ENCODE measurements at places on chromosomes 1 and 21. TPM values are rescaled to one million over a fixed set of nuclear protein-coding genes. Genes with fewer than 3 reads are reported as not detected.

The LRRC3 gene
- under 0.01 TPM for total RNA-seq

The FBLIM1 gene
- 44.1 TPM for total RNA-seq

The AMY1A gene
- total RNA-seq = not detected

The IVL gene
- total RNA-seq = not detected

The SMYD2 gene
- total RNA-seq = 32.7 TPM

The RGS16 gene
- 2.4 TPM for total RNA-seq

The SAMSN1 gene
- not detected for total RNA-seq

The DNM3 gene
- total RNA-seq = 0.46 TPM

The SLAMF6 gene
- not detected for total RNA-seq

The LPGAT1 gene
- 32.9 TPM for total RNA-seq

The RXRG gene
- not detected for total RNA-seq

The KDM5B gene
- 65.7 TPM for total RNA-seq

The HES3 gene
- total RNA-seq = not detected

The EFNA4 gene
- 4.0 TPM for total RNA-seq

The KIF21B gene
- total RNA-seq = under 0.01 TPM

The TMEM125 gene
- total RNA-seq = not detected

The MASP2 gene
- not detected for total RNA-seq

The NIT1 gene
- 17.2 TPM for total RNA-seq

The MIER1 gene
- 21.9 TPM for total RNA-seq

The PTGS2 gene
- 53.3 TPM for total RNA-seq

The C1orf87 gene
- not detected for total RNA-seq

The LMOD1 gene
- 29.1 TPM for total RNA-seq

The FCGR3B gene
- not detected for total RNA-seq

The C1orf141 gene
- not detected for total RNA-seq

The FCRL4 gene
- total RNA-seq = not detected

The OBSCN gene
- total RNA-seq = 7.2 TPM

The VTCN1 gene
- not detected for total RNA-seq

The WDR64 gene
- not detected for total RNA-seq

The PKP1 gene
- under 0.01 TPM for total RNA-seq

The SPRR2F gene
- total RNA-seq = not detected

The SYTL1 gene
- 0.18 TPM for total RNA-seq

The ARTN gene
- 0.18 TPM for total RNA-seq

The STIL gene
- 1.7 TPM for total RNA-seq

The TMEM82 gene
- total RNA-seq = not detected

The GJC2 gene
- total RNA-seq = 3.4 TPM

The HIVEP3 gene
- total RNA-seq = 0.71 TPM

The ETNK2 gene
- total RNA-seq = 2.3 TPM

The VASH2 gene
- 3.0 TPM for total RNA-seq

The KCNA3 gene
- 0.18 TPM for total RNA-seq

The TRNP1 gene
- 15.7 TPM for total RNA-seq

Measured in smooth muscle cell of bladder (primary cell).